ENCODE measurements at places on chromosomes 6 and 20.

DNA sequence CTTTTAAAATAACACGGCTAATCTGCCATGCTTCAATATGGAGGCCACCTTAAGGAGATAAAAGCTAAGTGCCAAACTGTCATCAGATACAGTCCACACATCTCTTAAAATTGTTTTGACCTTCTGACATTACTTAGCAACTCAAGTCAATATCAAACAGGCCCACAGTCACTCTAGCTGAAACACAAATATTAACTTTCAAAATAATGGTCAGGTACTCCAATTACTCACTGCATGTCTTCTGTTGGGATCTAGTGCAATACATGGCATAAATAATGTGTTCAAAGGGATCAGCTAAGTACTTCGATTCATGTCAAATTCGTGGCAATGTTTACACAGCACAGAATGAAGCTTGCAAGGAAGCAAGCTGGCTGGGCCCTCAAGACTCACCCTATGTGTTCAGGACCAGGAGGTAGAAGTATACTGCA lies 133.9 kb upstream of the BEND6 start:
- no peak for DNase-seq

DNA sequence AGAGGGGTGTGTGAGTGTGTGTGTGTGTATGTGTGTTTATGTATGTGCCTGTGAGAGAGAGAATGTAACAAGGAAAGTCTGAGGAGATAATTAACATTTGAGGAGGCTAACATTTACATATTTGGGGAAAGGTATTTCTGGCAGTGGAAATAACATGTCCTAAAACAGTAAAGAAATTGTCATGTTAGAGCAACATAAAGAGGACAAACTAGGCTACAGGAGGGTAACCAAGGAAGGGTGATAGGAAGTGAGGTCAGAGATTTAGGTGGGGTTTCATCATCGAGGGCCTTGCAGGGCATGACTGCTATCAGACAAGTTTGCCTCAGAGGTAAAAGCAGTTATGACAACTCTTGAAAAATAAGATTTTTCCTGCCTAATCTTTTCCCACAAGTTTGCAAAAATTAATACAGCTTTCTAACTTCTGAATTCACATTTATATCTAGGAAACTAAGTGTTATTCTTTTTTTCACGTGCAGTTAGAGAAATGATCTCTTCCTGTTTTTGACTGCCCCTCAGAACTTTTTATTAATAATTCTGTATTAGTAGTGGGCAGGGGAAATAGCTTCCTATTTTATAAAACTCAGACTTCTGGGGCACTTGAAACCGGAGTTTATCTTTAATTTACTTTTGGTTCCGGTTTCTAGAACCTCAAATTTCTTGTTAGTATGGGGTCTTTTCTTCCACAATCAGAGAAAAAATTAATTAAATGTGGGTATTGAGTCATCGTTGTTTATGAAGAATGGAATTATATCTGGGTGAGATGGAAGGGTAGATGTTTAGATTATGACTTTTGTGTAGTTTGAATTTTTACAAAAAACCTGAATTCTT lies 30.5 kb upstream of the RHAG start:
- DNase-seq = no peak

- DNase-seq = no peak
These were observed 127.4 kb upstream of the FAM83B start for GRCh38 chr6:54719131-54719530.

- no peak for DNase-seq
These were observed 55.5 kb upstream of the SGK1 start for GRCh38 chr6:134373282-134373922.

DNA sequence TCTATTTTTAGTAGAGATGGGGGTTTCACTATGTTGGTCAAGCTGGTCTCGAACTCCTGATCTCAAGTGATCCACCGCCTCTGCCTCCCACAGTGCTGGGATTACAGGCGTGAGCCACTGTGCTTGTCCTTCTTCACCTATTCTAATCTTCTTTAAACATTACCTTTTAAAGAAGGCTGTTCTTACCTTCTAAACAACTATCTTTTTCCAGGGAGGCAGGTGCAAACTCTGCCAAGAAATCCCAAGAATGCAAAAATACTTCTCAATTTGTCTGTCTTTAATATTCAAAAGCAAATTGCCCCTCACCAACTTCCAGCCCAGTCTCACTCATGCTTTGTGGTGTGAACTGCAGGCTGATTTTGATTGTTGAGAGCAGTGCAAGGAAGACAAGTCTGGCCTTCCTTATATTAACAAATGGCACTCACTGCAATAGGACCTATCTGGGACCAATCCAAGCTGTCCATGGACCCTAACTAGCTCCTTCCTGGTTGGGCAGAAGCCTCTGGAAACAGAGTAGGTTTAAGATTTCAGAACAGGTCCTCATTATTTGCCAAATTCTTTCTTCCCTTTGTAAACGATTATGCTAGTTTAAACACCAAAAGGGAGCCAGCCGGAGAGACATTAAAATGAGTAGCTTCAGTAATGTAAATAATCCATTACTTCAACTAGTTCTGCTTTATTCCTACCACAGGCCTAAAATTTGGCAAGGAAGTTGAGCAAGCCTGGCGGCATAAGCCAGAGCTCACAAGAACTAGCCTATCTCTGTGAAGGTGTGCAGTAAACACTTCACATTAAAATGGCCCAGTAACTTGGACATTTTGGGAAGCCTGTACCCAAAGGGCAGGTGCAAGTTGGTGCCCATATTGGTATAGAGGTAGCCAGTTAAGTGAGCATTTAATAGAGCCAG lies 1.6 kb downstream of the SCAND1 start:
- DNase-seq = no peak

- DNase-seq = no peak
These were observed 2.7 kb upstream of the C6orf62 start for GRCh38 chr6:24721461-24722215.

GRCh38 chr20:23873370-23874015 lies 6.1 kb downstream of the CST5 start:
- DNase-seq = no peak

GRCh38 chr20:62451970-62452369 lies 23.8 kb downstream of the GATA5 start:
- DNase-seq = no peak

DNA sequence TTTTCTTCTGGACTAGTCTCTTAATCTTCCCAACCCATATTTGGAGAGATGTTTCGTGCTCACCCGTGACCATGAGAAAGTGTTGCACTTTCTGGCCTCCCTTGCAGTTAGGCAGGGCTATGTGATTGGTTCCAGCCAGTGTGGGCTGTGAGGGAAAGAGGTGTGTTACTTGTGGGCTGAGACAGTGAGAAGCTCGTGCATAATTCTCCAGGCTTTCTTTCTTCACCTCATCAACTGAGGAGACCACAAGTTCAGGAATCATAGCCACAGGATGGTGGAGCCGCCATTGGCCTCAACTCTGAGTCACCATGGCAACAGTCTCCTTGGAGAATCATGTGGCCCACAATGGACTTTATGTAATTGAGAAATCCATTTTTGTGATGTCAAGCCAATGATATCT lies 57.5 kb upstream of the FUCA2 start:
- DNase-seq = no peak

DNA sequence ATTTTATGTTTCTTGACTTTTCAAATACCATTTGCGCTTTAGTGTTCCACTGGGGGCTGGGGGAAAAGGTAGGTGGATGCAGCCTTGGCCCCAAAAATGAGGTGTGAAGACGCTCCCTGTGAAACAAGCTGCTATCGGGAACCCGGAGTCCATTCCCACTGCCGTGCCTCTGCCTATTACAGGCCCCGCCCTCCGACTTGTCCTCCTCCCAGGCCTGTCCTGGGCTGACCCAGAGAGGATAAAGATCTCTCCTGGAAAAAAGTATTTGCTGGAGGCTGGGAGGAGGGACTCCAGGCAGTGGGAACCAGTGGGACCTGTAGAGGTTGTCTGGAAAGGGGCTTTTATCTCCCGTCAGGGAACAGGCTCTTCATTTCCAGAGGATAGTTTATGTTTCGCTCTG lies 215.0 kb downstream of the SLC24A3 start:
- DNase-seq = no peak

- DNase-seq = no peak
These were observed 105.8 kb upstream of the TRAF3IP2 start for GRCh38 chr6:111711476-111711875.

- DNase-seq = no peak
These were observed 54.7 kb downstream of the MRPL14 start for GRCh38 chr6:44072452-44072958.

- DNase-seq = no peak
These were observed 1.1 kb upstream of the SLC2A10 start for GRCh38 chr20:46708172-46708860.
